ENCODE measurements at places on chromosomes 2 and 18.

DNA sequence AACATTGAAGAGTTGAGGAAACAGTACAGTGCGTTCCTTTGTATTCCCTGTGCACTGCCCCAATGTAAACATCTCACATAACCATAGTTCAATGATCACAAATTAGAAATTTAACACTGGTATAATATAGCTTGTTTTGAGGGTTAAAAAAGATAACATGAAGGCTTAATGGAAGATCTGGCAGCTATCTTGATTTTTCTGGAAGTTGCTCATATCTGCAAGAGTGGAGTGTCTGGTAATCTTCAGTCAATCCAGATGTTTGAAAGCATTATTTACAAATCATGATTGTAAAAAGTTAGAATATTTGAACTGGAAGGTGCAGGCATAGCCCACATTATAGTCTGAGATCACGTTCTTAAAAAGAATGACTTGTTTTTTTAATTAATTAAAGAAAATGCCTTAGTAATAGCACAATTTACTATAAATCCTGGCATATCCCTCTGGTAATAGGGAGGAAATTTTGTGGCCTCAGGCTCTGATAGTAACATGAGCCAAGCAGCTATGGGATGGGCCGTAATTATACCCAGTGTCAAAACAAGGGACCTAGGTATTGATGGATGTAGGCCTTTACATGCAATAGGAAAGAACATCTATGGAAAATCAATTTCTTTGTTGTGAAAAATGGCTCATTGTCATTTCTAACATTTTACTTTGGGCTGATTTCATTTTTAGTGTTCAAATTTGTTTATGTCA is 418.0 kb downstream of the THSD7B start:
- DNase-seq: no peak

GRCh38 chr2:54866868-54867267 is 143.4 kb downstream of the EML6 start:
- no peak for DNase-seq

- DNase-seq: no peak
Measured at GRCh38 chr2:195477248-195477995, 179.6 kb upstream of the SLC39A10 start.

DNA sequence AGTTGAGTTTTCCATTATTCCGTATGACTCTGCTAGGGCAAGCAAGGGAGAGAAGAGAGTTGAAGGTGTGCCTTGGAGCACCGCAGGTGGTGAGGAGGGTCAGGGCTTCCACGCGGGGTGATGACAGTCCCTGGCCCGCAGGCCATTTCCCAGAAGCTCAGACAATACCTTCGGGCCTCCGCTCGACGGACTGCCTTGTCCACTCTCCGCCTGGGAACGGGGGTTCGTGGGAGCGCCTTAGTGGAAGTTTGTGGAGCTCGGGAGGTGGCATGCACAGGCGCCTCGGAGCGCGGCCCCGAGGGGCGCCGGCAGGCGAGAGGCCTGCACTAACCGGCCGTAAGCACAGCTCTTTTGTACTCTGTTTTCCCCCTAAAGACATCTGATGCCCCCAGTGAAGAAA is 69.8 kb downstream of the ARHGEF33 start:
- no peak for DNase-seq

DNA sequence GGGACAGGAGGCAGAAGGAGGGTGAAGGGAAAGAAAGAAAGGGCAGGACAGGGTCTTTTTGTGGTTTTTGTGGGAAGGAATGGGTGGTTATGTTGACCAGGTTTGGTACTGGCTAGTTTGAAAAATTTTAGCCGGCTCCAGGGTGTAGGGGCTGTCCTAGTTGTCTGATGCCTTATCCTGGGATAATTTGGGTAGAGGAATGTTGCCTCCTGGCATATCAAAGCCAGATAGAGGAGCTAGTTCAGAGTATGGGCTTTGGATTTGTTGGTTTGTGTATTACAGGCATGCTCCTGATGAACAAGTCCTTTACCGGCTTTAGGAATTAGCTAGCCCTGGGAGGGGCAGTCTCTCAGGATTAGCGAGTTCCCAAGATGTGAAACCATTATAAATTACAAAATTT is 101.1 kb upstream of the LHCGR start:
- no peak for DNase-seq

- DNase-seq: no peak
Measured at GRCh38 chr2:235195921-235196320, 244.1 kb downstream of the SH3BP4 start.

- DNase-seq: no peak
Measured at GRCh38 chr2:143255899-143256298, 126.7 kb downstream of the ARHGAP15 start.

DNA sequence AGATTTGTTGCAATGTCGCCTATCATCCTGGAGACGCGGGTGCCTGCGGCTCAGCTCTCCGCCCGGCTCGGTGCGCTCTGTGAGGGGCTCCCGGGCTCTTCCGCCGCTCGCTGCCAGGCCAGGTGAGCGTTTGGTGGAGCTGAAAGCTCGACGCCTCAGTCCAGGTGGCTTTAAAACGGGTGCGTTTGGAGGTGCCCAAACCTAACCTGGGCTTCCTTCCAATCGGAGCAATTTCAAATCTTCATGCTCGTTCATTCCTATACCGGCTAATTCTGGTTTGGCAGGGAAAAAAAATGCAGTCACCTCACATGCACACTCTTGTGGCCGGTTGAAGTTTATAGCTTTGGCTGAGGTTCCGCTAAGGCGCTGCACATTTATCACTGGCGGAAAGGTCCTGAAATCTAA is at the start of gene SLC16A14:
Gene SLC16A14 (minus strand): TSS at position 274 of the 405 bp plus-strand sequence. CDS start 9,572 bp downstream, outside the sequence.
- peak; percentile 94 for DNase-seq

- DNase-seq: no peak
Measured at GRCh38 chr2:15674637-15675455, 83.2 kb downstream of the DDX1 start.

GRCh38 chr2:70827388-70827787 is 7.0 kb upstream of the CLEC4F start:
- no peak for DNase-seq

DNA sequence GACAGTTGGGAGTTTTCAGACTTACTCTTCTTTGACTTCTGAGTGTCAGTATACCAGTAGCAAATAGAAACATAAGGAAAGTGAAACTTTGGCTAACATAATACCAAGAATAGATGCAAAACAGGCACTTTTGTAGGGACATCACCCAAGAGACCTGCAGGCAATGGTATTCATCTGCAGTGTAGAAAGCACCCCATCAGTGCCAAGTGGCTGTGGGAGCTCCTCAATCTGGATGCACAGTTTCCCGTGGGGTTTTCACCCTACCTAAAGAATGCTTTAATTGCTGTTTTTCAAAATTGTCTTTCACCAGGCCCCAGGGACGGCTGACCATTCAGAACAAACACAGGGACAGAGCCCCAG is 96.6 kb upstream of the GPR45 start:
- DNase-seq: no peak

DNA sequence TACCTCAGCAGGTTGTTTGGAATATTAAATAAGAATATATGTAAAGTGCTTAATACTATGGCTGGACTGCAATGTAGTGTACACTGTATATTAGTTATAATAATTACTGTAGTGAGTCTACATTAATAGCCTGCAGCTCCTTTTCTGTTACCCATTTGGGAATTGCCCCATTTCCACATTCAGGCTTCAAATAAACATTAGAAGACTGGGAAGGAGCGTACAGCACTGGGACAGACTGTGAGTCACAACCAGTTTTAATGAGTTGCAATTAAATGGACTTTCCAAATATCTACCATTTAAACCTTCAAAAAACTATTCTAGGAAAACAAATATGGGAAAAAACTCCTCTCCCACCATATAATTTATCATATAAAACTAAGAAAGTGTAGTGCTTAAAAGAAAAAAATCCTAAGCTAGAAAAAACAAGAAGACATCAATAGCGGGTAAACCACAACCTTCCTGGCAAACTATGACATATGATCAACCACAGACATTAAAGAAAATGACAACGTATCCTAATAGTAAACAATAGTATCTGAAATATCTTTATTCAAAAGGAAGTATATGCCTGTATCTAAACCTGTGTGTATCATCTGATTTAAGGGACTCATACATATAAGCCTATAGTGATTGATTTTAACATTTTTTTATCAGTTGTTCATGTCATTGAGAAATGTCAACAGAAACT is 86.1 kb downstream of the TRIP12 start:
- DNase-seq: no peak

DNA sequence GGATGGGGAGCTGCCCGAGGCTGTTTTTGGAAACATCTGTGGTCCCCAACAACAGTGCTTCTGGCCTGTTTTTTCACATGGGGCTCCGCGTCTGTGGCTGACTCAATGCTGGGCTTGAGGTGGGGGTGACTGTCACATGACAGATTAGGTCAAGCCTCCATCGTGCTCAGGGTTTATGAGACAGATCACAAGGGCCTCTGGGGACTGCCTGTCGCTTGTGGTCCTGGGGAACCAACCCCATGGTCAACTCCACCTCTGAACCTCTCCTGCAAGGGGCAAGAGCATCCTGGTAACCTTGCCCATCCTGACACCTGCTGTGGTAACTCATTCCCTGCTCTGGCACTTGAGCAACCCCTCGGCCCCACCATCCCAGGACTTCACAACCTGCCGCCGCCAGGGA is 47.6 kb upstream of the SH3RF3 start:
- DNase-seq: no peak
